NCI-H2029 treated with DMSO at 0.1 percent for 48 hours (cell line): ENCODE measurements at places on chromosomes 7 and 10.

- DNase-seq = no peak
Observed at GRCh38 chr7:159046300-159046699, 98.4 kb downstream of the VIPR2 start.

DNA sequence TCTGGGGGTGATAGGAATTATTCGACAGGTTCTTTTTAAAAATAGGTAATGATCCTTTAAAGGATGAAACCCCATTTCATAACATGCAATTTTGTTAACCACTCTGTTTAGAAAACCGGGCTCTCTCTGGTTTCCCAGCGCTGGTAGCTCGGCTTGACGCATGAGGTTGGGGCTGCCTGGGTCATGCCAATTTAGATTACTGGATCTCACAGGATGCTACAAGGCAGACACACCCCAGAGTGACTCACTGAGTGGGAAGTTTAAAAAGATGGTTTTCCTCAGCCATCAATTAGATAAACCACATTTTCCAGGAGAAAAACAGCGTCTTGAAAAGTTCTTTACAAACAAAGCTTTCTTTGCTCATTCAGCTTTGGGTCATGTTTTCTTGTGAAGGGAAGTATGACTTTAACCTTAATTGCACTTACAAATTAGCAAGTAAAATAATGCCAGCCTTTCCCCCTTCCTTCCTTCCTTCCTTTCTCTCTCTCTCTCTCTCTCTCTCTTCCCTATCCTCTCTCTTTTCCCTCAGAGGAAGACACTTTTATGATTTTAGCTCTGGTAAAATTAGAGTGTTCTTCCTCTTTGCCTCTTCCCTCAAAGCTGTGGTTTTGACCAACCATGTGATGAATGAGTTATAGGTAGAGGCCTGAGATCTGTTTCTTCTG lies 99.8 kb downstream of the EPDR1 start:
- DNase-seq = no peak

DNA sequence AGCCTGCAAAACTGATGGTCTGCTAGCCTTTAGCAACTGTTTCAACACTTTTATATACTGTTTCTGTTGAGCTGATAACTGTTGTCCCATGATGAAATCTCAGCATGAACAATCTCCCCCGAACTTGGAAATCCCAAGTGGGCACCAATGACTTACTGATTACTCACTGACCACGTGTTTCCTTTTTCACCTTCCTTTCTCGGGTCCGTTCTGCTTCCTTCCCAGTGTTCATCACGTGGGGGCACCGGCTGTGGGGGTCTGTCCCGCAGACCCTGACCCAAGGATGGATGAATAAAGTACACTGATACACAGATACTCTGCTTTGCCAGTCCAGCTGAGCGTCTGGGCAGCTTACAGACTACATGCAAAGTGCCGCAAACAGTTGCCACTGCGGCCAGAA lies 39.0 kb upstream of the RASGEF1A start:
- no peak for DNase-seq

DNA sequence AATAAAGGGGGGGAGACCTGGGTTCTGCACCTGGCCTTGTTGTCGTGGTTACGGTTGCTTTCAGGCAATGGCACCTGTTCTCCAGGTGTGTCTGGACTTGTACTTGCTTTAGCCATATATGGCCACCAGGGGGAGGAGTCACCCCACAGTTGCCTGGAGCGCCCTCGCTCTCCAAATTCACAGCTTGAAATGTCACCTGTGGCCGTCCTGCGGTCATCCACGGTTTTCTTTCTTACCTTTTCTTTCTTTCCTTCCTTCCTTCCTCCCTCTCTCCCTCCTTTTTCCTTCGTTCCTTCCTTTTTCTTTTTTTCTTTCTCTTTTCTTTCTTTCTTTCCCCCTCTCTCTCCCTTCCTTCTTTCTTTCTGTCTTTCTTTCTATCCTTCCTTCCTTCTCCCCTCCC lies 157.2 kb upstream of the ZNF92 start:
- peak; percentile 89 for DNase-seq

DNA sequence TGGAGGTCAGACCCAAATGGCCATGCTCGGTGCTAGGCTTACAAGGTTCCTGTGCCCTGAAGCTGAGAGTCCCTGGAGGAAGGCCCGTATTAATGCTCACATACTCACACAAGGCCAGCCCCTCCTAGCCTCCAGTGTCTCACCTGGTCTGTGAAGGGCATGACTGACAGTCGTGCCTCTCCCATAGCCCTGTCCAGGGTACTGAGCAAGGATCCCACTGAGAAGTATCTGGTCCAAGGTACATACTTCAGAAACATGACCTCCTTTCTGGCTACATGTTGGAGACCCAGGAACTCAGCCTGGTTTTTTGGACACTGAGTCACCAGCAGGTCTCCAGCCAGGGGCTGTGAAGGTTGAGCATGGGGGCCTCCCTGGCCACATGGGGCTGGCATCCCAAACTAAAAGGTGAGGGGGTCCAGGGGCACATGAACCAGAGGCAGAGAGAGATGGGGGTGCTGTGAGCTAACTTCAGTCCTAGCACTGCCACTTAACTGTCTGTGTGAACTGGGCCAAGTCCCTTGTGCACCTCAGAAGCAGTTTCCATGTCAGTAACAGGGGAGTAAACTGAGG lies 17.6 kb upstream of the RASGEF1A start:
- no peak for DNase-seq

- no peak for DNase-seq
Observed at GRCh38 chr7:11665357-11665756, 166.6 kb downstream of the THSD7A start.

GRCh38 chr10:26969145-26969926 lies 108.6 kb upstream of the ABI1 start:
- DNase-seq = no peak

- no peak for DNase-seq
Observed at GRCh38 chr7:143385891-143386781, 5.0 kb downstream of the ZYX start.

DNA sequence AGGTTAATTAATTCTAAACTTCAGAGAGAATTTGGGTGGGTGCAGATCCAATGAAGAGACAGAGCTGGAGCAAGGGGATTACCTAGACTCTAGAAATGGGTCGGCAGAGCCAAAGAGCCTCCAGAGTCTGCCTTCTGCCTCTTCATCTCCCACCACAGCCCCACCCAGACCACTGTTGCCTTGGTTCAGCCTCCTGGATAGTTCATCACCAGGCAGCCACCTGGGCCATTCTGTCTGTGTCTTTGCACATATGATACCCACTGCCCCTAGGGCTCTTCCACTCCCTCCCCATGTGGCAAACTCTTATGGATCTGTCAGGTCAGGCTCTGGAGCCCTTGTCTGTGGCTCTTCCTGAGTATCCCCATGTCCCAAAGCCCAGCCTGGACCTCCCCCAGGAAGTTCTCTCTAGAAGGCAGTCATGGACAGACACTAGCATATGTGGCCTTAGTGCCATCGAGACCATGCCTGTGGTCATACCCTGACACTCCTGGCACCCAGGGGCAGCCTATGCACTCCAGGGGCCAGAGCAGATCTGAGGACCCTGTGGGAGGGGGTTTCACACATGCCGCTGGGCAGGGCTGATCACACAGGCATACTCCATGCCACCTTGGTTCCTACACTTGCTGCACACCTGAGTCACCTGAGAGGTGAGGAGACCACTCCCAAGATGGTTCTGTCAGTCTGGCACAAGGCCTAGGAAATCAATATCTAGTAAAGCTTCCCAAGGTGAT lies 41.6 kb downstream of the FRMPD2 start:
- DNase-seq = no peak

DNA sequence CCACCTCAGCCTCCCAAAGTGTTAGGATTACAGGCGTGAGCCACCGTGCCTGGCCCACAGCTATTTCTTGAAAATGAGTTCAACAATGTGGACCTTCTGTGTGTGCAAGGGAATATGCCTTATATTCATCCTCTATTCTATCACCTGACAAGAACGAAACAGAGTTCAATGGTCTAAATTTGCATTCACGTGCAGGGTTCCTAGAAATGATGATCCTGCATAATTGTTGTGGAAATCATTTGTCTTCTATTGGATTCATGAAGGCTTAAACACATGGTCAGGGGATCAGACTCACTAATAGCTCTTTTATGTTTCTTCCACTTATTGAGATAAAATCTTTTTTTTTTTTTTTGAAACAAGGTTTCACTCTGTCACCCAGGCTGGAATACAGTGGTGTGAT lies 23.7 kb downstream of the PAPSS2 start:
- no peak for DNase-seq

GRCh38 chr7:148723846-148724245 lies 25.1 kb downstream of the CUL1 start:
- no peak for DNase-seq

- no peak for DNase-seq
Observed at GRCh38 chr10:127198721-127199120, 2.3 kb upstream of the INSYN2A start.

DNA sequence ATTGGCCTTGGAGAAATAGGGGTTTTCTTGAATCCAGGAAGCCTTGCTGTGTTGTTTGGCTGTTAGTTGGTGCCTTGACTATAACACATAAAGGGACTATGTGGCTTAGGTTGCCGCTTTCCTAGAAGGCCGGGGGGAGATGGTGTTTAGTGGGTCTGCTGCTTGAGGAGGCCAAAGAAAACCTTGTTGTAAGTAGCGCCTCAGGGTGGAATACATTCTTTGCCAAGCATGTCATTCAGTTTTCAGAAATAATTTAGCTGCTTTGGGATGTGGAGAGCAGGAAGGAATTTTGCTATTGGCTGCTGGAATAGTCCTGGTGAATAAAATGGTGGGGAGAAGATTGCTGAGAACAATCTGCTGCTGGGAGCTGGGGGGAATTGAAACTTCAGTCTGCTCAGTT lies 132.9 kb upstream of the WNT16 start:
- DNase-seq = no peak

DNA sequence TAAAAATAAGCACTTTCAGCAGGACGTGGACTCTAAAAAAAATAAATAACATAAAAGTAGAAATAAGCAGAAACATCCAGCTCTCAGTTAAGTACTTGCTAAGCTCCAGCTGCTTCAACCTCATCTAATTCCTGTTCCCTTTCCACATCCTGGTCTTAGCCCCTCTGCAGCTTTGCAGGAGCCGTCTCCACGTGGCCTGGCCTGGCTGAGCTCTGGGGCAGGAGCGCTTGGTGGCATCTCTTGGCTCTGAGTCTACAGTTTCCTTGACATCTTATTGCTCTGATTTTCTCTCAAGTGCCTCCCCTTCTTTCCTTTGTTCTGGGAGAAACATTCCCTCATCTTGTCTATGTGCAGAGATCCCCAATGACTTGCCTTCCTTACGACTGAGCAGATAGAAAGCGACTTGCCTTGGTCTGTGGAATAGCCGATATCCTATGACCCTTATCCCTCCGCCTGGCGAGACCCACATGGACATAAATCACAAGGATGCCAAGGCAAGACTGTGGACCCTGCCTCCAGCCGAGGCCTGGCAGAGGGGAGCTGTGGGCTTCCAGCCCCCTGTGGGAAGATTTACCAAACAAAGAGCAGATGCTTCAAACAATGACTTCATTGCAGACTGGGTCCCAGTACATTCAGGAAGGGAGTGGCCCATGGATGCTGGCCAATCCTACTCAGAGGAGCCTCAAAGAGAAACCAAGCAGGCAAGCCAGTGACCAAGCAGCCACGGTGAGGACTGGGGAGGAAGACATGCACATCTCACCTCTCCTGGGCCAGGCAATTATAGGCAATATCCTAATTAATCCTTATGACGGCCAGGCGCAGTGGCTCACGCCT lies 61.9 kb downstream of the SPOCK2 start:
- DNase-seq = no peak

DNA sequence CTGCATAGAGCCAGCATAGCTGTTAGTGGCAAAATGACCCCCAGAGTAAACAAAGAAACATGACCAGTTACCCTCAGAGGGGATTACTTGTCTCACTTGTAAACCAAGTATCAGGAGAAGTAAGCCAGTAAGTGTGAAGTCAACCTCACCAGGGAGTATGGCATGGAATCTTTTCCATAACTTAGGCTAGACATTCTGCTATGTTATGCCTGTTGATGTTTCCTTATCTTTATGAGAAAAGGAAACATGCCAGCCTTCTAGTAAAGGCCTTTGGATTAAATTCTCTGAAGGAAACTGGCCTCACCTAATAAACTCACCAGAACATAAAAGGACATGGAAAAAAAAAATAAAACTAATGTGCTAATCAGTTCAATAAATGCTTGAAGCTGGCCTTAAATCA lies 87.7 kb downstream of the SEM1 start:
- no peak for DNase-seq

DNA sequence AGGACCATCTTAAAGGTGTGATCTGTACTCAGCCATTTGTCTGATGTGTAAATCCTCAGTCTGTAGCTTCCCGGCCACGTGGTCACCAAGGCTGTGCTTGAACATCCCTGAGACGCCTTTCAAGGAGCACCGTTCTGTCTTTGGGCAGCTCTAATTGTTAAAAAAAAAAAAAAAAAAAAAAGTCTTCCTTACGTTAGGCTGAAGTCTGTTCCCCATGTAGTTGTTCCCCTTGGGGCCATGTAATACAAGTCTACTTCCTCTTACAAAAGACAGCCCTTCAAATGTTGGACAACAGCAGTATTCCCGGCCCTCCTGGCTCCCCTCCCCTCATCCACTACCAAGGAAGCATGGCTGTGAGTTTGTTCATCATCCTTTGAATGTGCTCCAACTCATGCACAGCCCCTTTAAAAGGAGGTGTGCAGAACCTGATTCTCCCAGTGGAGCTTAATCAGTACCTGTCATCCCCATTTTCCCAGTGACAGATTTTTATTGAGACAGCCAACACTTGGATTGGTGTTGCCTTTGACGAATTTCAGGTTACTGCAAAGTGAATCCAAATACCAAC lies 392.2 kb upstream of the GALNT17 start:
- DNase-seq = no peak

GRCh38 chr10:78953113-78953798 lies 115.5 kb upstream of the ZMIZ1 start:
- no peak for DNase-seq

DNA sequence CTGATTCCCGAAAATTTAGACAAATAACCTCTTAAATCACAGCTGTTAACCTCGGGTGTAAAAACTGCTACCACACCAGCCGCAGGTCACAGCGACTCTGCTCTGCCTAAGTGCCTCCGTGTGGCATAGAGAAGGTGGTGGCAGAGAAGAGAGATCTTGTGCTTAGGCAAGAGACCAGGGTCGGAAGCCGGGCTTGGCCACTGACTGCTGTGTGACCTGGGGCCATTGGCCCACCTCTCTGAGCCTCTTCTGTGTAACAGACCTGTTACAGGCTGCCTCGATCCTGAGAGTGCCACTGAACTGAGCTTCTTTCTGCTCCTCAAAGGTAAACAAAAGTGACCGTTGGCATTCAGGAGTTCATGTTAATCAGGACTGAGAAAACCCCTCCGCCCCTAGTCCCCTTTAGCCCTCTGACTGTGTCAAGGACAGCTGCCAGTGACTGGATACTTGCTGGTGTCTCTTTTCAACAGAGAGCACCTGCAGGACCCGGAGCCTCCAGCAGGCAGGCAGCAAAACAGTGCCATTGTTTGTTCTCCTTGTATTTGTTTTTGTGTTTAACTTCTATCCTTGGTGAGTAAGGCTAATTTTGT lies 36.5 kb downstream of the ZMIZ1 start:
- no peak for DNase-seq

DNA sequence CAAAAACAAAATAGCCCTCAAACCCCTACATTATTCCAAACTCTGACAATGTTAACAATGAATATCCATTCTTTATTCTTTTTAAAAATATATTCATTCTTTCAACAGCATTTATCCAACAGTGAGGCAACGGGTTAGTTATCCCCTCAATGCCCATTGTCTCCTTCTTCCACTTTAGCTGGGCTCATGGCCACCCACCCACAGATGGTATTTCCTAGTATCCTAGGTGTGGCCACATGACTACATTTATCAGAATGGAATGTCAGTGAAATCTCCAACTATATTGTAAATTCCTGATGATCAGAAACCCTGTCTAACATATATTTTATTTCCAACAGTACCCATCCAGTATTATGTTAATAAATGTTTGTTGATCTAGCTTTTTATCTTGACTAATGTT lies 13.6 kb downstream of the HOXA1 start:
- no peak for DNase-seq
